GDM1 (cell line): ENCODE measurements at places on chromosomes 3 and 15.

DNA sequence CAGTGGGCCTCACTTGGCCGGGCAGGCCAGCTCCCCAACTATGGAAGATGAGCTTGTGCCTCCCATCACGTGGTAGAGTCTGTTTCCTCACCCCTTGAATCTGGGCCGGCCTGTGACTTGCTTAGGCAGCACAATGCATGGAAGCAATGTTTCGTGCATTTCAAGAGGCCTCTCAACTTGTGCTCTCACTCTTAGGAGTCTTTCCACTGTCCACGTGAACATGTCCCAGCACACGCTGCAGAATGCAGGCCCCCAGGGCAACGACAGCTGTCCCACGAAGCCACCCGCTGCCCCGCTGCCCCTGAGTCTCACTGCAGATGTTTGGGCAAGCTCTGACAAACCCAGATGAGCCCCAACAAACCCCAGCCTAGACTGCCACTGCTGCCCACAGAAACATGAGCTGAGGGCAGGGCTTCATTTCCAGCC is 27.2 kb upstream of the SLC41A3 start:
- no peak for DNase-seq

DNA sequence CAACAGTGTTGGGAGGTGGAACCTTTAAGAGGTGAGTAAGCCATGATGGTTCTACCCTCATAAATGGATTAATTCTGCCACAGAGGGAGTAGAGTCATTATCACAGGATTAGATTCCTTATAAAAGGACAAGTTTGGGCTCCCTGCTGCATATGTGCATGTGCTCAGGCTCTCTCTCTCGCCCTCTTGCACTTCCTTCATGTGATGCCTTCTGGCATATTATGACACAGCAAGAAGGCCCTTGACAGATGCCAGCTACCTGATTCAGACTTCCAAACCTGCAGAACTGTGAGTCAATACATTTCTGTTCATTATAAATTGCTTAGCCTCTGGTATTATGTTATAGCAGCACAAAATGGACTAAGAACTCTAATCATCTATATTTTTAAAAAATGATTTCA is 205.3 kb downstream of the CTNNB1 start:
- no peak for DNase-seq

DNA sequence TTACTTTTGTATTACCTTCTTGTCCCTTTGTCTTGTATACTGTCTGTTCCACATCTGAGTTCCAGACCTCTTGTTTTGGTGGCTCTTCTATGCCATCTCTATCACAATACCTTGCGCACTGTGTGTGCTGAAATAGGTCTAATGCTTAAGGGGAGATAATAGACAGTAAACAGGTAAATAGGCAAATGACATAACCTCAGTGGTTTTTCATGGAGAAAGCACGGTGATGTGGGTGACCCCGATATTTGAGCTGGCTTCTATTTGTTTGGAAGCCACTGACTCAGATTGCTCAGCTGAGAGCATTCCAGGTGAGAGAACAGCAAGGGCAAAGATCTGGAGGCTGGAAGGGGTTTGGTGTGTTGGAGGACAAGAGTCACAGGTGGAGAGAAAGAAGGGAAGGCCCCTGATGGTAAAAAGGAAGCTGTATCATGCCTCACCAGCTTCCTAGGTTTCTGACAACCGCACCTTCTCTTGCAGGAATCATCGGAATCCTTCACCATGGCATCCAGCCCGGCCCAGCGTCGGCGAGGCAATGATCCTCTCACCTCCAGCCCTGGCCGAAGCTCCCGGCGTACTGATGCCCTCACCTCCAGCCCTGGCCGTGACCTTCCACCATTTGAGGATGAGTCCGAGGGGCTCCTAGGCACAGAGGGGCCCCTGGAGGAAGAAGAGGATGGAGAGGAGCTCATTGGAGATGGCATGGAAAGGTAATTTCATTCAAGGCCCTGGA is 795 bp downstream of the MCM2 start:
- no peak for DNase-seq

DNA sequence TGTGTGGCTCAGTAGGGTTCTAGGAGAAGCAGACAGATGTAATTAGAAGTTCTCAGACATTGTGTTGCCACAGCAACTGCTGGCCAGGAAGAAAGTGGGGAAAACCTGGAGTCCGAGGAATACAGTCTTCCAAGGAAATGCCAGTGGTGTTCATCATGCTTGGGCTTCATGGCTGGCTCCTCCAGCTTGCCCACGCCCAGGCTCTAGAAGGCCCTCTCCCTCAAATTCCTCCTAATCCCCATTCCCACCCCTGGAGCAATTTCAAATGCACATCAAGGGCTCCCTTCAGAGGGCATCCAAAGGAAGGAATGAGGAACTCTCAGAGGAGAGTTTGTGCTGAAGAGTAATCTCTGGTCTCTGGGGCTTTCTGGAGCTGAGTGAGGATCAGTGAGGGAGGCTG is 21.9 kb downstream of the FSTL1 start:
- no peak for DNase-seq

GRCh38 chr3:128478576-128479506 is 12.2 kb upstream of the DNAJB8 start:
- no peak for DNase-seq

DNA sequence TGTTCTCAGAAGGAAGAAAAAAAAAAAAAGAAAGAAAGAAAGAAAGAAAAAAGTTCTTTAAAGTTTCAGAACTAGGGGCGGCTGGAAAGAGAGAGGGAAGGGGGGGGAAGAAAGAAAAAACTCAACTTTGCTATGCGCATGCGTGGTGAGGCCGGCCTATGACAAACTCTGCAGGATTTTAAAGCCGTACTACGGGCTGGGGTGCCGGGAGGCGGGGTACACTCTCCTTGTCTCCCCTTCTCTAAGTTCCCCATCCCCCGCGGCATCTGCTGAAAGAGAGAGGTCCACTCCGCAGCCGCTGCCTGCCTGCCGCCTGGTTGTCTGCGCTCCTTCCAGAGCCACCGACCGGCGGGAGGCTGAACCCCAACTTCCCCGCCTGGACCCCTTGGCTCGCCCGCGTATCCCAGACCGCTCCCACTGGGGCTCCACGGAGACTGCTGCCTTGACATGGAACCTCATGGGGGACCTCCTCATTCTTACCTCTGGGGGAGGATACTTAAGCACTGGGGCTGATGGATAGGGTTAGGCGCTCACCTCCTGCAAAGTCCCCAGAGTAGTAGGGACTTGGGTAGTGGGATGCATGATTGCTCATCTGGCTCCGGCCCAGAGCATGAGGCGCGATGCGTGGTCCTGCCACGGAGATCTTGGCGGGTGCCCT is 1.4 kb upstream of the WNT5A start:
- DNase-seq, result no peak

- no peak for DNase-seq
These were observed 154.6 kb upstream of the ICE2 start for GRCh38 chr15:60633426-60633968.

- no peak for DNase-seq
These were observed 16.0 kb upstream of the LRRK1 start for GRCh38 chr15:100903168-100903554.

- DNase-seq, result no peak
These were observed 18.5 kb downstream of the C3orf85 start for GRCh38 chr3:109154979-109155378.

GRCh38 chr3:42535981-42536784 is 33.7 kb downstream of the VIPR1 start:
- DNase-seq, result peak; percentile 38

GRCh38 chr3:28104896-28105534 is 136.4 kb upstream of the CMC1 start:
- no peak for DNase-seq

- DNase-seq, result no peak
These were observed 333.8 kb upstream of the RBMS3 start for GRCh38 chr3:28947061-28947460.

DNA sequence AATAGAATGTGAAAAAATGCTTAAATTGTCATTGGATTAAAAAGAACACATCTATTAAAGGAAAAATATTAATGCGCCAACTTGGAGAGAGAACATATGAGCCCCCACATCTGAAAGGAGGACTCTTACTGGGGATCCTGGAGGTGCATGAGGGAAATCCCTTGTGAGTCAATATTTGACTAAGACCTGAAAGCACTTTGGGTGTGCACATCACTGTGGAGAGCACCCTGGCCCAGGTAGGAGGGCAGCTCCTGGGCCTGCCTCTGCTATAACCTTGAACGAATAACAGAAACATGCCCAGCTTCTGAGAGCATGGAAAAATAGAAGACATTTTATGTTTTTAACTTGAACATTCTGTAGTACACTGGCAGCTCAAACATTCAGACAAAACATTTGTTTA is 199.8 kb downstream of the GAP43 start:
- no peak for DNase-seq

GRCh38 chr15:73564255-73564654 is 68.9 kb downstream of the NPTN start:
- DNase-seq, result no peak

DNA sequence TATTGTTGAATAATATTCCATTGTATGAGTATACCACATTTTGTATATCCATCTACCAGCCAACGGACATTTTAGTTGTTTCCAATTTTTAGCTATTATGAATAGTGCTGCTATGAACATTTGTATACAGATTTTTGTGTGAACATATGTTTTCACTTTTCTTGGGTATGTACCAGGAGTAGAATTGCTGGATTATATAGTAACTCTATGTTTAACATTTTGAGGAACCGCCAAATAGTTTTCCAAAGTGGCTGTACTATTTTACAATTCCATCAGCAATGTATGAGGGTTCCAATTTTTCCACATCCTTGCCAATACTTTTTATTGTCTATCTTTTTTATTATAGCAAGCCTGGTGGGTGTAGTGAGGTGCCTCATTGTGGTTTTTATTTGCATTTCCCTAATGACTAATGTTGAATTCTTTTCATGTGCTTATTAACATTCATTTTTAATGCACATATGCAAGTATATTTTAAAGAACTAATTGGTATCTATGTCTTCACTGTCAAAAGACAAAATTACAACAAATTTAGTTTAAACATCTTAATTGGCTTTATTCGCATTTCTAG is 77.5 kb upstream of the PIAS1 start:
- DNase-seq, result no peak

DNA sequence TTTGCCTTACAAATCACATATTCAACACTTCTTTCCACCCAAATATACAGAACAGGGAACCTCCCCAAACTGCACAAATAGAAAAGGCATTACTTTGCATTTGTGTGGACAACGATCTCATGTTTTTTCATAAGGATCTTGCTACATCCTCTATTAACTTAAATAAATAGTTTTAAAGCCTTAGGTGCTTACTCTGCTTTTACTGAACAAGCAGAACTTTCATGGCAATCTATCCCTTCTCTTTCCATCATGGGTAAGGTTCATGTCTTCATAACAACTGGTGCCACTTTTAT is 18.1 kb downstream of the SIAH2 start:
- DNase-seq, result no peak

- DNase-seq, result no peak
These were observed at the start of gene SERINC4 for GRCh38 chr15:43799945-43800285. TSS of gene SERINC4 (minus strand) at chr15:43800220. CDS start at chr15:43799986, 234 bp downstream.

GRCh38 chr15:42343596-42344232 is 15.6 kb upstream of the CAPN3 start:
- no peak for DNase-seq

DNA sequence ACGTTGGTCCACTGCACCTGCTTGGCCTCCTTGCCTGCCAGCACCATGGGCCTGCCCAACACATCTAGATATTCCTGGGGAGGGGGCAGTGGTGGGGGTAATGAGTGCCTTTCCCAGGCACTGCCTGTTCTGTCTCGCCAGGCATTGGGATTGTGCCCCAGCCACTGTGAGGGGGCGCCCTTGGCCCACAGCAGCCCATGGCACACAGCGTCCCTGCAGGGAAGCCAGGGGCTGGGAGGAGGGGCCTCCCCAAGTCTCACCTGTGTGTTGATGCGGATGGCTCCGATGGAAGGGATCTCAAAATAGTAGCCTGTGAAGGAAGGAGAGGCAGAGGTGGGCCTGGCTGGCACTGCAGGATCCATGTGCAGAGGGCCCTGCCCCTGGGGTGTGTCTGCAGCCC is 18.7 kb upstream of the TMEM115 start:
- no peak for DNase-seq

GRCh38 chr15:83398626-83399025 is 48.5 kb upstream of the SH3GL3 start:
- DNase-seq, result no peak

DNA sequence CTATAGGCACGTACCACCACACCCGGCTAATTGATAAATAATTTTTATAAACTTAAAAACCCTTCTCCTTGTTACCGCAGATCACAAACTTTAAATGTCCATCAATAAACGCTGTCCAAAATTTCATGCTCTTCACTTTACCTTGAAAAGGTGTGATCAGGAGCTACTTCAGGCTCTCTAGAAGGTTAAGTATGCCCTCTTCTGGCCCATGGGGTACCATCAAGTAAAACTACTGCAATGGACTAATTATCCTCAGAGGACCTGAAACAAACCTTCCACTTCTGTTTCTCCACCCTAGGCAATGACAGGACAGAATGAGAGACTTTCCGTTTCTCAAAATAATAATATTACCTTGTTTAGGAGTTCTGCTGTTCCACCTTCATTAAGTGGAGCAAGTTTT is 9.2 kb downstream of the LZTFL1 start:
- no peak for DNase-seq
